Stomach (tissue), 19 donors: ENCODE measurements at places on chromosomes 7 and 10. TPM values are rescaled to one million over a fixed set of nuclear protein-coding genes. Genes with fewer than 3 reads are reported as not detected.
A peak's percentile ranks its signal among the peaks of the same experiment; 100 is the strongest.

Gene IQUB
- 0.12 TPM for polyA plus RNA-seq

Gene NRAP
- polyA plus RNA-seq = 0.92 TPM

Gene RPEL1
- polyA plus RNA-seq = not detected

Gene AZGP1
- 235 TPM for polyA plus RNA-seq

Gene NEUROG3
- polyA plus RNA-seq = not detected

Gene FLNC
- 1.9 TPM for polyA plus RNA-seq

DNA sequence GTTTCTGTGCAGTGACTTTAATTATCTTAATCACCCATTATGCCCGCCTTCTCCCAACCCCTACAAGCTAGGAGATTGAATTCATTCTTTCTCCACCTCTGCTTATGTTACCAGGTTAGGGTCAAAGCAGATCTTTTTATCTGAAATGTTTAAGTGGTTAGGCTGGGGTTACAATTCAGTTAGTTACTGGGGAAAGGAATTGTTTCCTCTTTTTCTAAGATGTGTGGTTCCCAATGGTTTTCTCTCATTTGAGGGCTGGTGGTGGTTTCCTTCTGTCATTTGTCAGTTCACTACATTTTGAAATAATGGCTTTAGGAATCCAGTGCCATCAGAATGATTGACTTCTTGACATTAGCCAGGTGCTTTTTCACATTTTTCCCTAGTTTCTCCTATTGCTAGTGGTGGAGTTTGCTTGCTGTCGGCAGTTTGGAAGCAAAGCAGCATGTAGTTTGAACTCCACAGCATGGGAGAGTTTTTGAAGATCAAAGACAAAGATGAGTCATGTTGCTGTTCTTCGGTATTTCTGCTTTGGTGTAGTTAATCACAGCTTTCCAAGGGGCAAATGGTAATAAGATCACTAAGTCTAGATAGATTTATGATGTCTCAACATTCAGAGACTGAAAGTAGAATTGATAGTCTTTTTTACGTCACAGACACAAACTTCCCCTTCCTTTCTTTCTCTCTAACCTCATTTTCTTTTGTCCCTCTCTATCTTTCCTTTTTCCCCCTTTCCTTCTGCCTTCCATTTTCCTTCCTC, 168.2 kb downstream of the SND1 start:
- H3K4me3 ChIP-seq = no peak overlapping the region
- H3K27me3 ChIP-seq = no peaks in the 10 kb centered on the region
- H3K36me3 ChIP-seq = no peaks in the 10 kb centered on the region
- H3K4me1 ChIP-seq = peaks cover 39% of the 10 kb centered on the region
- peak; percentile 16 for DNase-seq
- H3K27ac ChIP-seq = no peak overlapping the region

- H3K4me1 ChIP-seq = no peaks in the 10 kb centered on the region
- H3K36me3 ChIP-seq = no peaks in the 10 kb centered on the region
Observed at GRCh38 chr10:52257692-52258075, 56.4 kb upstream of the DKK1 start.

GRCh38 chr10:2761311-2761710, 306.0 kb upstream of the PFKP start:
- no peak for DNase-seq
- H3K4me1 ChIP-seq = no peaks in the 10 kb centered on the region

GRCh38 chr7:45089341-45089891, 647 bp upstream of the NACAD start:
- peak overlapping the region; percentile 64 for H3K4me3 ChIP-seq
- H3K36me3 ChIP-seq = no peaks in the 10 kb centered on the region
- H3K27me3 ChIP-seq = no peaks in the 10 kb centered on the region
- H3K4me1 ChIP-seq = peaks cover 5% of the 10 kb centered on the region

DNA sequence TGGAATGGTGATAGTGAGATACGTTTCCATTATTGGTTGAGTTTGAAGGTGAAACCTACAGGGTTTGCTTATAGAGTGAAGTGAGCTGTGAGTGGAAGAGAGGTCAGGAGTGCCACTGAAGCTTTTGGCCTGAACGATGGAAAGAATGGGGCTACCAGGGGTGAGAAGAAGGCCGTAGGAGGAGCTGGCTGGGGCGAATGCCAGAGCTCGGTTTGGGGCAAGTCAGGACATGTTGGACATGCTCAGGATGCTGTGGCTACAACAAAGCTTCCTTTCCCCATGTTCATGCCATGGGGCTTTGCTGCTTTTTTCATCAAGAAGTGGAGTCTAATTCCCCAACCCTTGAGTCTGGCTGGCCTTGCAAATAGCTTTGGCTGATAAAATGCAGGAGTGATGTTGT, 253.7 kb downstream of the GLRX3 start:
- no peaks in the 10 kb centered on the region for H3K27me3 ChIP-seq
- H3K36me3 ChIP-seq = no peaks in the 10 kb centered on the region
- no peak for DNase-seq
- H3K4me1 ChIP-seq = no peaks in the 10 kb centered on the region
- H3K27ac ChIP-seq = no peak overlapping the region
- H3K4me3 ChIP-seq = no peak overlapping the region

- H3K27me3 ChIP-seq = no peaks in the 10 kb centered on the region
- DNase-seq = peak; percentile 51
- no peak overlapping the region for H3K4me3 ChIP-seq
- H3K4me1 ChIP-seq = peaks cover 3% of the 10 kb centered on the region
- peak overlapping the region; percentile 68 for H3K27ac ChIP-seq
- H3K36me3 ChIP-seq = peaks cover 50% of the 10 kb centered on the region
Observed at GRCh38 chr7:2572101-2572842, 13.5 kb downstream of the IQCE start.

GRCh38 chr10:92969151-92969550, 91.4 kb upstream of the CYP26C1 start:
- no peaks in the 10 kb centered on the region for H3K27me3 ChIP-seq
- H3K4me3 ChIP-seq = no peak overlapping the region
- H3K27ac ChIP-seq = no peak overlapping the region
- H3K4me1 ChIP-seq = no peaks in the 10 kb centered on the region
- H3K36me3 ChIP-seq = no peaks in the 10 kb centered on the region

GRCh38 chr7:47534322-47535034, 47.4 kb downstream of the TNS3 start:
- peaks cover 60% of the 10 kb centered on the region for H3K4me1 ChIP-seq
- no peaks in the 10 kb centered on the region for H3K36me3 ChIP-seq
- H3K27ac ChIP-seq = peak overlapping the region; percentile 38
